ENCODE measurements at places on chromosomes 5 and 9.

DNA sequence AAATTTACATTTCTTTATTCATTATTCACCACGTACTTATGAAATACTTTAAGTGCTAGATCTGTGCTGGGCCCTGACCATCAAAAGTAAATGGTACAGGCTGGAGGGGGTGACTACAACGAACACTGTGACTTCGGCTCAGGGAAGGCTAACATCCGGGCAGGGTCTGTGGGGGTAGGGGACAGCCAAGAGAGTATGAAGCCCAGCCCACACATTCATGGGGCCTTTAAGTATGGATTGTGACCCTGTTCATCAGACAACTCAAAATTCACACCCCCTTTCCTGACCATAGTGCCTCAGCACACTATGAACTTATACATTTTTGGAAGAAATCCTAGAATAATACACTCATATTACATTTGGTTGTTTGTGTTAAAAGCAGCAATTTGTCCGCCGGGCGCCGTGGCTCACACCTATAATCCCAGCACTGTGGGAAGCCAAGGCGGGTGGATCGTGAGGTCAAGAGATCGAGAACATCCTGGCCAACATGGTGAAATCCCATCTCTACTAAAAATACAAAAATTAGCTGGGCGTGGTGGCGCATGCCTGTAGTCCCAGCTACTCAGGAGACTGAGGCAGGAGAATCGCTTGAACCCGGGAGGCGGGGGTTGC is 33.3 kb downstream of the MORN5 start:
- DNase-seq = no peak

DNA sequence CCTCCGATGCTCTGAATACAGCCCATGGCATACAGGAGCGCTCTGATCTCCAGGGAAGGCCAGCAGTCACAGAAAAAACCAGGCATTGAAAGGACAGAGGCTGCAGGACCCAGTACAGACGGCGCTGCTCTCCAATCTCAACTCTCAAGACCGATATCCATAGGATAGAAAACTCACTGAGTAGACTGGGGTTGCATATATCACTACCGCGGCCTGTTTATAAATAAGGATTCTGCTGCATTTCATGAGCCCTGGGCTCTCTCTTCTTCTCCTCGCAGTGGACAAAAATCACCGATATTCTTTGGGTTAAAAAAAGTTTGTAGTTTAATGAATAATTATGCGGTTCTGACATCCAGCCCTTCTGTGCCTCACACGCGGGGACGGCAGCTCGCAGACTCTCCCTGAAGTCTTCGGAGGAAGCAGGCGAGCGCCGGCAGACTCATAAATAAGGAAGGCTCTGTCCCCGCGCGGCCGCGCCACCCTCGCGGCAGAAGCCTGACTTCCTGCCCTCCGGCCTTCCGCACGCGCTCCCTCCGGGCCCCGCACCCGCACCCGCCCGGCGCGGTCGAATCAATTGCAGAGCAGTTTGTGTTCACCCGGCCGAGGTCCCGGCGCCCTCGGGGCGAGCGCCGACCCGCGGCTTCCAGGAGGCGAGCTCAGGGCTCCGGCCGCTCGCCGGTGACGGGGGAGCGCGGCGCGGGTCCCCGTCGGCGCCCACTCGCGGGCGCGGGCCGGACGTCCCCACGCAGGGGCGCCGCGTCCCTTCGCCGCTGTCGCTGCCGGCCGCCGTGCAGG is at the start of gene FAM78A:
Gene FAM78A (minus strand): TSS at position 417 of the 795 bp plus-strand sequence. CDS start 331 bp downstream, at position 86.
- peak; percentile 16 for DNase-seq

DNA sequence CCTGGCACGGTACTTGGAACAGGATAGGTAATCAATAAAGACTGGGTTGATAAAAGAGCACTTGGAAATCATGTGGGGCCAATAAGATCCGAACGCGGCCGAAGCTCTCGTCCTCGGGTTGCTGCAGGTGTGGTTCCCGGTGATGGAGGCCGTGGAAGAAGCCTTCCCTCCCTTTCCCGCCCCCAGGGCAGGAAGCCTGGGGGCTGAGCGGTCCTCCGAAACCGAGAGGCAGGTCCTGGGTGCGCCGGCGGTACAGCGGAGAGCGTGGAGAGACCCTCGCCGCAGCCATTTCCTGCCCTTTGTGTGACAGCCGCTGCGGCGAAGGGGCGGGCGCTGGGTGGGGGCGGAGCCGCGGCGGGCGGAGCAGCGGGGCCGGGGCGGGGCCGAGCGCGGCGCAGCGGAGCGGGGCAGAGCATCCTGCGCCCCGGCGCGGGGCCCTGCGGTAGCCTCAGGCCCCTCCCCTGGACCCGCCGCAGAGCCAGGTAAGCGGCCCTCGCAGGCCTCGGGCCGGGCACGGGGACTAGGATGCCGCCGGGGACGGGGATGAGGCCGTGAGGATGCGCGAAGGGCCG is at the start of gene CYFIP2:
Gene CYFIP2 (plus strand): TSS at position 410 of the 572 bp plus-strand sequence. CDS start 19,239 bp downstream, outside the sequence.
- DNase-seq = peak; percentile 72

- no peak for DNase-seq
Observed at GRCh38 chr5:173792781-173793547, 95.2 kb upstream of the CPEB4 start.

GRCh38 chr5:56154732-56155484 is 78.2 kb downstream of the ANKRD55 start:
- DNase-seq = no peak

- DNase-seq = no peak
Observed at GRCh38 chr9:79883073-79883645, 311.4 kb downstream of the TLE4 start.

DNA sequence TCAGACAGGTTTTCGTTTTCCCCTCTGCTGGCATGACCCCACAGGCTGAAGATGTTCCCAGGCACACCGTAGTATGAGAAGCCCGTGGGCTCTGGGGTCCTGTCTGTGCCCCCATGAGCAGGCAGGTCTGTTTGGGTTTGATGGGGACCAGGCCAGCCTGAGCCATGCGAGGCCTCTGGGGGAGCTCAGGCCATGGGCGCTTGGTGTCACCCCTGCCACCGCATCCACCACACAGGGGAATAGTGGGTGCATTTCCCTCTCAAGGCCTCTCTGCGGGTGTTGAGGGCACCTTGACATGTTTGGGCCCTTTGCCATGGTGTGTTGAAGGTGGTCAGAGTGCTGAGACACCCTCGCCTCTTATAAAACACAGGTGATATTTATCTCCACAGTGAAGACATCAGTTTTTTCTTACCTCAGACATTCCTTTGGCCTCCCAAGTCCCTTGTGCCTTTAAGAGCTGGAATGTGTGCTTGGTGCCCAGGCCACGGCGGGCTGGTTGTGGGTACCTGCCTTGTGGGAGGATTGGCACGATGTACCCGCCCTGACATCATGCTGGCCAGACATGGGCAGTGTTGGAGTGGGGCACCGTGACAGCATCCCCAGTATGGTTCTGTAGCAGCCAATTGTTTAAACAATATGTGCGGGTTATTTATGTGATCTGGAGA is 68.3 kb downstream of the WNK2 start:
- DNase-seq = no peak

DNA sequence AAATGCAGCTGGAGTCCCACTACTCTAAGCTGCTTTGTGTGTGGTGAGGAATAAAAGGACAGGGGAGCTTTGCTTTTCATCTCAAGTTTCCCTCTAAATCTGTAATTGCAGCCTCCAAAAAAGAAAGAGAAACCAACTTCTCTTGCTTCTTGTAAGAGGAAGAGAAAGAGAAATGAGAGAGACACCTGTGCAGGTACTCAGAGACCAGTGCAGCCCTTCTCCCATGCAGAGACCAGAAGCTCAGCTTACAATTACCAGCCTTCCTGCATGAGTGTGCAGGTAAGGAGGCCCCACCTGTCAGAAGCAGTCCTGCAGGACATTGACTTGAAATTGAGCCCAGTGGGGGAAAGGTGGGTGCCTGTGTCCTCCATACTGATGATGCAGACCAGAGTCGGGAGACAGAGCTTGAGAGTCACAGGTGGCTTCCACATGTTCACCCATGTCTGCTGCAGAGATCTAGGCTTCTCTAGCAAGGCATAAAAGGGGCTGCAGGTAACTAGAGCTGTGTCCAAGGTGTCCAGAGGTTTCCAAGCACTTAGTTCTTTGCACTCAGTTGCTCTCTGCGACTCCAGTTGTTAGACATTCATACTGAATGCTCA is 15.3 kb upstream of the MED10 start:
- DNase-seq = no peak

DNA sequence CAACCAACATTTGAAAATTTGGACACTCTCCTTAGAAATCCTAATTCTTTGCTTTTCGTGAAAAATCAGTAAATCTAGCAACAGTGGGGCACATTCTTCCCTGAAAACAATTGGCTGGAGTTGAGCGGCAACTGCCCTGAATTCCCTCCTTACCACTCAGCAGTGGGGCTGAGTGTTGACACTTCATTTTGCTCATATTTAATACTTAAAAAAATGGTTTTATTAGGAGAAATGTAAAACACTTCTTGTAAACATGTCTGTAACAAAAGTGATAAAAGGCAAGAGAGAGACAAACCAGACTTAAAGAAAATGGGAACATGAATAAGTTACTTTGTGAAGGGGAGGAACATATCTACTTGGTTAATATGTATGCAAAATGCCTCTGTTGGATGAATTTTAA is 193.5 kb downstream of the CNTLN start:
- DNase-seq = no peak

DNA sequence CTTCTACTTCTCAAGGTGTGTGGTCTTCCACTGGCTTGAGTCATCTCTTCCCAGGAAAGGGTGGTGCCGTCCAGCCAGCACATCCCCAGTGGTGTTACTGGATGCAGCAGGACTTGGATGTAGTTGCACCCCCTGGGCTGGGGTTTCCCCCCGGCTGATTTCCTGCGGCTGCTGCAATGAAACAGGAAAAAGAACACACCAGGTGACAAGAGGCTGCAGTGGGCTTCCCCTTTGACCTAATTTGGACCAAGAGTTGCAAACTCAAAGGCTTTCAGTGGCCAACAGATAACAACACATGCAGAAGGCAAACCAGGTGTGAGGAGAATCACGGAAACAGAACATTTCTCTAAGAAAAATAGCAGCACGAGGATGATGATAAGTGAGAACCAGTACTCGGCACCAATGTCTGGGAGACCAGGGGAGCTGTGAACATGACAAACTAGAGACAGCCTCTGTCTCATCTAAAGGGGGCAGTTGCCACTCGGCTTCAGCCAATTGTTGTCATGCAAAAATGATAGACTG is 83.7 kb downstream of the PDE6A start:
- peak; percentile 89 for DNase-seq

DNA sequence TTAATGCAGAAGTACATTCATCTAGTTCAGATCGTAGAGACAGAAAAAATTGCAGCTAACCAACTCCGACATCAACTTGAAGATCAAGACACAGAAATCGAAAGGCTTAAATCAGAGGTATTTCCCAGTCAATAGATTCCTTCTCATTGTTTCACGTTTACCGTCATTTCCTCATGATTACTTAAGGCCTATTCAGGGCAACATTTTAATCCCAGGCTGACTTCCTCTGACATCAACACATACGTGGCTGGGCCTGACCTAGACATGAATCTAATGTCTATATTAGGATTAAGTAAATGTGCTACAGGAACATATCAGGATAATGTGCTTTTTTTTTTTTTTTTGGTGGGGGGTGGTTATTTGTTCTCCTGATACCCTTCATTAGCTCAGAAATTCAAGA is 107.9 kb downstream of the RASGRF2 start:
- no peak for DNase-seq

DNA sequence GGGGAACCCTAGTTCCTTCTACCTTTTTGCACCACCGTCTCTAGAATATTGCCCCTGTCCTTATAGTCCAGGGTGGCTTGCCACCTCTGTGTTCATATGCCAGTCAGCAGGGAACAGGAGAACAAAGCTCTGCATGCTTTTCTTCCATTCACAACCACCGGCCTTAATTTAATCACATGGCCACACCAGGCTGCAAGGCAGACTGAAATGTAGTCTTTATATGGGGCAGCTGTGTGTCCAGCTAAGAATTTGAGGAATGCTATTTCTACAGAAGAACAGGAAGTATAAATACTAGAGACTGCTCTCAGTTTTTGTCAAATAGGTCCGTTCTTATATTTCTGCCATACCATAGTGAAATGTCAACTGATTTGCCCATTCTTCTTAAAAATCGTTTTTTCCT is 5.8 kb downstream of the C5orf22 start:
- no peak for DNase-seq

DNA sequence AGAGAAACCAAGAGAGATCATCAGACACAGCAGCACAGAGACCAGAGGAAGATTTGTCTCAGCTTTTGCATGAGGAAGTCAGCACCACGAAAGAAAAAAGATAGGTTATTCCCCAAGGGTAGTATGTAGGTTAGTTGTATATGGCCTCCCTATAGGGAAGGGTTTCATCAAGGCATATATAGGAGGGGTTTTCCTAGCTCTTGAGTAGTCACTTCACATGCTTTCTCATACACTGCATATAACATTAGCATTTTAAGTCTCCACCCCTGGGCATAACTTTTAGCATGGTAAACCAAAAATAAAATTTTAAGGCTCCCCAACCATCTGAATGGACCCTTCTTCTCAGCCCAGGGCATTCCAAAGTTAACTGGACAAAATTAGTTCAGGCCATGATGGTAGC is 1571.6 kb upstream of the ACO1 start:
- no peak for DNase-seq

GRCh38 chr9:112642126-112642525 is 75.8 kb downstream of the INIP start:
- DNase-seq = no peak

DNA sequence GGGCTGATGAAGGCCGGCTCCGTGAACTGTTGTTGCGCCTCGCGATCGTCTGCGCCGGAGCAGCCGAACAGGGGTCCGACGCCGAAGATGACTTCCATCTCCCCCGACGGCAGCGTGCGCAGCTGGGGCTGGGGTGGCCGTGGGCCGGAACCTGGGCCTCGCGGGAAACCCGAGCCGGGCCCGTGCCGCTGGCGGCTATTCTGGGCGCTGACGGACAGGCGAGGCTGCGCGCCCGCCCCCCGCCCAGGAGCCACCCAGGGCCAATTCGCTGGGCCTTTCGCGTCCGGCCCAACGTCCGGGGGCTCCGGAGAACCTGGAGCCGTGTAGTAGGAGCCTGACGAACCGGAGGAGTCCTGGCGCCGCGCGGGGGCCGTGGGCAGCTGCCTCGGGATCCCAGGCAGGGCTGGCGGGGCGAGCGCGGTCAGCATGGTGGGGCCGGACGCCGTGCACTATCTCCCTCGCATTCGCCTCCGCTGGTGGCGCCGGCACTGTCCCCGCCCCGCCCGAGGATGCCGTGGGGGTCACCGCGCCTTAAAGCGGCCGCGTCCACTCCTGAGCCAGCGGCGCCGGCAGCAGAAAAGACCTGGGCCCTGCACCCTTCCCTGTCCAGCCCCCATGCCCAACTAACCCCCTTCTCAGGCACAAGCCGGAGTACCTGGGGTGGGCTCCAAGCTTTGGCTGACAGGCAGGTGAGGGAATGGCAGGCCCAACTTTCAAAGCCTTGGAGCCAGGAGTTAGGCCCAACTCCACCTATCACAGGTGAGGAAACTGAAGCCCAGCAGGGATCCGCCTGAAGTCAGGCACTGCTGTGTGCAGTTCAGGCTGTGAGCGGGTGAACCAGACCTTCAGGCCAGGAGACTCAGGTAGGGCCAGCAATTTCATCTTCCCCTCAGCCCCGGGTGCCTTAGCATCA is at the start of gene PROB1:
Gene PROB1 (minus strand): TSS at position 451 of the 913 bp plus-strand sequence. CDS start 23 bp downstream, at position 428.
- no peak for DNase-seq

- peak; percentile 95 for DNase-seq
Observed at GRCh38 chr5:156475182-156476157, 148.5 kb downstream of the SGCD start.
